ENCODE measurements at places on chromosomes 7 and 10.

DNA sequence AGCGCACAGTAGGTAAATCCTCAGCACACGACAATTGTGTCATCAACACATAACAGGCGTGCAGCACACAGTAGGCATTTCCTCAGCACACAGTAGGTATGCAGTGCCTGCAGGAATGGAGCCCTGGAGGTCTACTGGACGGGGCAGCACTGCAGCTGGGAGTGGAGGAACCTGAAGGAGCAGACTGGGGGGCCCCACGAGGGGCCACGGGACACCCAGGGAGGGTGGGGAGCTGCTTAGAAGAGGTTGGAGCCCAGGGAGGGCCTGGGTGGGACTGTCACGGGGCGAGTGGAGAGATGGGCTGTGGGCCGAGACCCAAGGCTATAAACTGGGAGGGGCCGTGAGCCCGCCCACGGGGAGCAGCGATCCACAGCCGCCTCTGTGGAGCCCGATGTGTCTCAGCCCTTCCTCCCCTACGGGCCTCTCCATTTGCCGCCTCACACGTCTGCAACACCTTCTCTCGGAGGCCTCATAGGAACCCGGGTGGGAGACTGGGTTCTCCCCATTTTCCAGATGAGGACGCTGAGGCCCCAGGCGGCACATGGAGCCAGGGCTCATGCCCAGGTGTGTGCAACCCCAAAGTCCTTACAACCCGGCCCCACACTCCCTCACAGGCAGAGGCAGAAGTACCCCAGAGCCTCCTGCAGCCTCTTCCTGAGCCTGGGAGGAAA, 101.5 kb downstream of the MICALL2 start:
- DNase-seq, result no peak

- no peak for DNase-seq
Measured at GRCh38 chr7:158582089-158582456, 5.5 kb downstream of the PTPRN2 start.

DNA sequence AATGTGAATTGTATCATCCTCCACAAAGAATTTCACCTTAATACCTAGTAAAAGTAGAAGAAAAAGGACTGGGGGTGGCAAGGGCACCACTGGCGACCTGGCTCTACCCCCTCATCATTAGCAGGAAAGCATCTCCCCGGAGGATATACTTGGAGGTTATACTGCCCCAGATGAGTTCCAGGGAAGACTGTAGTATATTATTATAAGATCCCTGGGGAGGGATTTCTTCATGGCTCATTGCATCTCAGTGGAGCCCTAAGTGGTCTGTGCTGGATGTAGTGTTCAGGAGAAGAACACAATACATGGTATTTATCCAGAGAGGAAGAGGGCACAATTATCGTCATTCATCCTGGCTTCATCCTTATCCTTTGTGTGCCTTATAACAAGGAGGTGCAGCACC, 14.2 kb upstream of the DYNC1I1 start:
- DNase-seq, result no peak

DNA sequence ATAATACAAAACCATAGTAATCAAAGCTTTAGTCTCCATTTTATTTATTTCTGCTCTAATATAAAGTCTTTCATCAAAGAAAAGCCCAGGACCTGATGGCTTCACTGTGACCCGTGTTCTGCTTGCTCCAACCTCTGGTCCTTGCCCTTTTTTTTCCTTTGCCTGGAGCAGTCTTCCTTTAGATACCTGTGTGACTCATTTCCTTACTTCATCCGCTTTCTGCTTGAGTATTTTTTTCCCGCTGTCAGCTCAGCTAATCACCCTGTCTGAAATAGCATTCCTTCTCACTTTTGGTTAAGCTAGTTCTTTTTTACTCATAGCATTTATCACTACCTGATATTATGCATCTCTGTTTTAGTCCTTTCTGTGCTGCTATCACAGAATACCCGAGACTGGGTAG, 194.8 kb downstream of the ABCA13 start:
- DNase-seq, result no peak

GRCh38 chr7:87495366-87495765, 19.9 kb upstream of the ABCB4 start:
- DNase-seq, result no peak

DNA sequence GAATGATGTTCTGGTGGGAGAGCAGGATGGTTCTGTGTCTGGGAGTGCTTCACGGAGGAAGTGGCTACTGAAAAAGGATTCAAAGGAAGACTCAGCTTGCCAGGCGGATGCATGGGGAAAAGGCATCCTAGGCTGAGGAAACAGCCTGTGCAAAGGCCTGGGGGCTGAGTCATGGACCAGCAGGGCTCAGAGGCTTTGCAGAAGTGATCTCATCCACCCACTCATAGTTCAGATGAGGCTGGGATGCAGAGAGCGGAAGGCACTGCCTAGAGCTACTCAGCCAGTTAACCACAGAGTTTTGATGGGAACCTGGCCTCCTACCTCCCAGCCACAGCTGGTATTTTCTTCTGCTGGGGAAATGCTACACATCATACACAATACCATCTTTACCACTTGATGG, 15.8 kb upstream of the ADAMTS14 start:
- peak; percentile 91 for DNase-seq

DNA sequence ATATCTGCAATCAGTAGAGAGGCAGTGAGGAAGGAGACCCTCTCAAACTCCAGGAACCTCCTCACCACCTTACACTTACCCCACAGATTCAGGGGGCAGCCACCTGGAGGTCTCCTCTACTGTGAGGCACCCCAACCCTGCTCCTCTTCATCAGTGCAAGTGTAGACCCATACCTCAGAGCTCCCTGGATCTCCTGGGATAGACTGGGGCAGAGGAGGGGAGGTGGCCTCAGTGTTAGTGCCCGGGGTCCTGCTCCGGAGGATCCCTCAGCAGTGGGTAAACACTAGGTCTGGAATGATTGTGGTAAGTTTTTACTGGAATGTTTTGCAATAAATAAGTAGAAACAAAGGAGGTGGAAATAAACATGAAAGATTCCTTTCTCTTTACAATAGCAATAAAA, 31.1 kb downstream of the ANTXRL start:
- no peak for DNase-seq

DNA sequence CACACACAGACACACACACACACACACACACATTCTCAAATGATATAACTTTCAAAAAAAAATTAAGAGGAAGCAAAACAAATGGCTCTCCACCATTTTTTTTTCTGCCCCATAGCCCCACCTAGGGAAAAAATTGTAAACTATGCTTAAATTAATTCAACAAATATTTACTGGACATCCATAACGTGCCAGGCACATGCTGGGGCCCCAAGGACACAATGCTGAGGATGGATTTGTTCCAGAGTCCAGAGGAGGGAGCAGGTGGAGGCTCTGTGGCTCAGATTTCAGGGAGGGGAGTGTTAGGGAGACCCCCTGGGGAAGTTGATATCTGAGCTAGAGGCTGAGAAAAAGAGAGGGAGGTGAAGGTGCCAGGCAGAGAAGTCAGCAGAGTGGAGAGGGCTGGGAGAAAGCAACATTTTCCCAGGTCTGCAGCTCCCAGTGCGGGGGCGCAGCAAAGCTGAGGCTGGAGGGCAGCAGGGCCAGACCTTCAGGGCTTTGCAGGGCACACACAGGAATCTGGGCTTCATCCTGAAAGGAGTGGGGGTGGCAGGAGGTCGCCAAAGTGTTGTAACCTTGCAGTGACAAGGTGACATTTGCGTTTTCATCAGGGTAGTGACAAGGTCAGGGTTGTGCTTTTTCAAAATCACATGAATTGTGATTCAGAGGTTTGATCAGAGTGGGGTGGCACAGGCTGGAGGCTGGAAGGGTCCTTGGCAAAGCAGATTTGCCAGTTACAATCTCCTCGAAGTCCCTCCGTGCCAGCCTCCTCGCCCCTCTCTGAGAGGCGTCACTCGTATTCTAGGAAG, 261.6 kb downstream of the WDR11 start:
- no peak for DNase-seq

DNA sequence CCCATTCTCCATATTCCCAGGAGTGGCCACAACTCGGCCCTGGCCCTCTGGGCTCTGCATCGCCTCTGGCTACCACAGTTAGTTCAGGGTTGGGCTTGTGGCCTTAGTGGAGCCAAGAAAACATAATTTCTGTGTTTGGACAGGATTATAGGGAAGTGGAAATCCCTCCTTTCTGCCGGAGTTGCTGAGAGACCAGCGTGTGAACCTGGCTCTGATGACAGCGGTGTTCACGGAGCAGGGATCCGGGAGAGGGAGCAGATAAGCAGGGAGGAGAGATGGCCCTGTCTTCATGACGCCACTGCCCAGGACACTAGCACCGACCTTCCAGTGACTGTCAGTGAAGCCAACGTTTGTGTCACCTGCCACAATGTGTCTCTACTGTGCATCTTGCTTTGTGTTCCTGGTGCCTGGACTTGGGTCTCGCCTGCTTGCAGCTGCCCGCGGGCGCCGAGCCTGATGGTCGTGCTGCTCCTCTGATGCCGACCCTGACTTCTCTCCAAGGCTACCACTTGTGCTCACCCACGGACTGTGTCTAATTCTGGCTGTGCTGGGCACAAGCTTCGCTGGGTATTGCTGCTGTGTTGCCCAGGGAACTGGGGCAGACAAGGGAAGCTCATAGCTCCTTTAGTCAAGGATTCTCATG, 67.0 kb upstream of the VIPR2 start:
- DNase-seq, result no peak

- peak; percentile 13 for DNase-seq
Measured at GRCh38 chr10:48390933-48391845, 84.7 kb downstream of the MAPK8 start.

DNA sequence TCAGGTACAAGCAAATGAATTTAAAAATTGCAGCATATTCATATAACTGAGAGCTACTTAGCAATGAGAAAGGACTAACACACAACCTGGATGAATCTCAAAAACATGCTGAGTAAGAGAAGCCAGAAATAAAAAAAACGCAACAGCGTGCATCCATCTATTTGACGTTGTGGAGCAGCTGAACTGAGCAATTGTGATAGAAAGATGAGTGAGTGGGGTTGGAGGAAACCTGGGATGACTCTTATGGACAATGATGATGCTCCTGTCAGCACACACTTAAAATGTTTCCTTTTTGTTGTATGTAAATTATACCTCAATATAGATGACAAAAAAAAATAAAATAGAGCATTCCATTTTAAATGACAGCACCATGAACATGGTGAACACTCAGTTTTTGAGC, 36.0 kb upstream of the AKR1E2 start:
- no peak for DNase-seq

- DNase-seq, result no peak
Measured at GRCh38 chr7:2441430-2442058, 34.7 kb downstream of the GRIFIN start.

DNA sequence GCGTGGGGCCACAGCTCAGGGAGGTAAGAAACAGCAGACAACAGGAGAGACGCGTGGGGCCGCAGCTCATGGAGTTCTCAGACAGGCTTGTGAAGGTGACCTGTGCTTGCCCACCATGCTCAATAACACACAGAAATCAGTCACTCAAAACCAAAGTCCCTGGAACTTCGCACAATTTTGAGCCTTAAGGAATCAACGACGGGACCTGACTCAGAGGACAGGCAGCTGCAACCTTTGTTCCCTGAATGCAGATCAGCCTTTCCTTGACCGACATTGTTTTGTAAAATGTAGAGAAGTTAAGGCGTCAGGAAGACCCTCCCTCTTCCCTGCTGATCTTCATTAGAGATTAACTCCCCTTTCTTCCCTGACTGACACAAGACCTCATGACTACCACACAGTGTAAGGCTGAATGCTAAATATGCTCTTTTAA, 8.5 kb upstream of the KNDC1 start:
- no peak for DNase-seq

- DNase-seq, result no peak
Measured at GRCh38 chr10:95405655-95406054, 114.9 kb upstream of the PDLIM1 start.

DNA sequence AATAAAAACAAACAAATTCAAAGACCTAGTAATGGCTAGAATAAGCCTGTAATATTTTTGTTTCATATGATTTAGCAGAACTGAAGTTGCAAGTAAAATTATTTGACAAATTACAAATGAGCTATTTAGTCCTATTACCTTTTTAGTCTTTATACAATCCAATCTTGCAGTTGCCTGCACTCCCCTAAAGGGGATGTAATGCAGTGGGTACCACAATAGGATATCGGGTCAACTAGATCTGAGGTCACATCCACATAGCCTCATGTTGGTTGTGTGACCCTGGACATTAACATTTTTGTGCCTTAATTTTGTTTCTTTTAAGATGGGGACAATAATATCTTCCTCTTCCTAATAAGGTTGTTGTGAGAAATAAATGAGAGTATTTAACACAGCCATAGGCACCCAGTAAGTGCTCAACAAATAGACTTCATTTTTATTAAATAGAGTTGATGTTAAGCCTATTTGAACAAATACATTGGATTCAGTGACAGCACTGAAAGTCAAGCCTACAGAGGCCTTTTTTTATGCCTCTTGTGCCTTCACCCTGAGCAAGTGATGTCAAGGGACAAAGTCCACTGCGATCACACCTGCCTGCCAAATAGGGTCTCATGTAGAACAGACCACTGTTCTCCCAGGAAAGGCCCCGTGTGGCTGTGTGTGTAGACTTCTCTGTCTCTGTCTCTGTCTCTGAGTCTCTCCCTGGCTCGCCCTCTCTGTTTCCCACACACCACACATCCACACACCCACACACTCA, 124.8 kb downstream of the EVX1 start:
- no peak for DNase-seq

GRCh38 chr7:127683776-127684681, 32.0 kb downstream of the SND1 start:
- peak; percentile 26 for DNase-seq

- no peak for DNase-seq
Measured at GRCh38 chr7:51366930-51367613, 50.5 kb upstream of the COBL start.

DNA sequence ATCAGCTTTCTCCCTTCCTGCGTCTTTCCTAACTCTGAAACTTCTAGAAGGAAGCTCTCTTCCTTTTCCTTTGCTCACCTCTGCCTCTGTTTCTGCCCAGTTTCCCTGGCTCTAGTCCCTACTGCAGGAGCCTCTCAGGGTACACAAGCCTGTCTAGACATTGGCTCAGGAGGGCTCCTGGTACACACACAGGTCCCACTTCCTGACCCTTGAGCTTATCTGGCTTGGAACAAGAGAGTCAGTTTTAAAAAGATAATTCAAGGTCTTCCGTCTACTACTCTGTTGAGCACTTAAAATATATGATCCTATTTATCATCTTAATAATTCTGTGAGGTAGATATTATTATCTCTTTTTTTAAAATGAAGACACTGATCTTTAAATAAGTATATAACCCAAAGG, 140.7 kb downstream of the RTKN2 start:
- DNase-seq, result no peak

DNA sequence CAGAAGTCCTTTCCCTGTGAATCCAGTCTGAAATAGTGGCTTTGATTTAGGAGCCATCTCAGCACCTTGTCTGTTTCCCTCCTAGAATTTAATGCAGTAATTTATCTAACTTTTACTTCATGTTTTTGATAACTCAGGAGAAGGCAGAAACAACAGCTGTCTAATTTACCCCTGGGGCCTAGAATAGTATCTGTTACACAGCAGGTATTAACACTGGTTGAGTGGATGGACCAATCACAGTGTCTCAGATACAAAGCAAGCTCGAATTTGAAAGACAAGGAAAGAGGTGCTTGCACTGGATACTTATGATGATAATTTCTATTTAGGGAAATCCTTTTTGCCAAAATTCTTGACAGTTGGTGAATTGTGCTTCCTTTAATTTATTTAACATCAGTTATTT, 23.4 kb downstream of the CHRM2 start:
- no peak for DNase-seq

GRCh38 chr10:97332591-97333350, 1.8 kb downstream of the FRAT2 start:
- DNase-seq, result peak; percentile 29

- DNase-seq, result no peak
Measured at GRCh38 chr10:27153845-27154193, 365 bp downstream of the YME1L1 start.

Data from fibroblast of skin of left biceps (primary cell).